ENCODE measurements at places on chromosomes 5 and 9.

DNA sequence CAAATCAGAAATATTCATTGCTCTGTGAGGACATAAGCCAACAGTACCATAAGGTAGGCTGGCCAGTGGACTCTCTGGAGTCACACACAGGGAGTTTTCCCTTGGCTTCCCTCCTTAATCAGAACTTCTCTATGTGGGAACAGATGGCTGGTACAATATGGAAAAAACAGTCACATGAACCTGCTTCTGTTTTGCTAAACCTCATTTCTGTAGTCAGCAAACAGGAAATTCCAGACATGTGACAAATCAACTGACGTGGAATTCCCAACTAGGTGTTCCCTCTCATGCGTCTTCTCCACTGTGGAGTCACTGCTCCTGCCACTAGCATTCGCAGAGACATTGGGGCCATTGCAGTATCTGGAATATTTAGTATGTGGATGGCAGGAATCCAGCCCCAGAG is 617.6 kb downstream of the KIF4B start:
- DNase-seq = no peak

GRCh38 chr5:9452181-9452580 is 93.7 kb downstream of the SEMA5A start:
- DNase-seq = no peak

DNA sequence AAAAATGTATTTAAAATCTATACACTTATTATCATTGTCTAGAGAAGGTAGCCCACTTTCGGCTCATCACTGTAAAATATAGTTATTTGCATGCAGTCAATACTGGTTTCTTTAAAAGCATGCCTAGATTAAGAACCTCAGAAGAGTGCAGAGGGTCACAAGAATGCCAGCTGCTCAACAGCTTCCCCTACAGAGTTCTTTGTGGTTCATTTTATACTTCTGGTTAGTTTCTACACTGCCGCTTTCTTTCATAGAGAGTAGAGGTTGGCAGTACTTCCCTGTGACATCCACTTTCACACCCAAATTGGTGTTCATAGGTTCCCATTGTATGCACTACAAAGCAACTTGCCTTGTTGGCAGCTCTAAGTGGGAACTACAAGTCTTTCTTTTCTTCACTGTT is 137.3 kb downstream of the KIAA0825 start:
- no peak for DNase-seq

DNA sequence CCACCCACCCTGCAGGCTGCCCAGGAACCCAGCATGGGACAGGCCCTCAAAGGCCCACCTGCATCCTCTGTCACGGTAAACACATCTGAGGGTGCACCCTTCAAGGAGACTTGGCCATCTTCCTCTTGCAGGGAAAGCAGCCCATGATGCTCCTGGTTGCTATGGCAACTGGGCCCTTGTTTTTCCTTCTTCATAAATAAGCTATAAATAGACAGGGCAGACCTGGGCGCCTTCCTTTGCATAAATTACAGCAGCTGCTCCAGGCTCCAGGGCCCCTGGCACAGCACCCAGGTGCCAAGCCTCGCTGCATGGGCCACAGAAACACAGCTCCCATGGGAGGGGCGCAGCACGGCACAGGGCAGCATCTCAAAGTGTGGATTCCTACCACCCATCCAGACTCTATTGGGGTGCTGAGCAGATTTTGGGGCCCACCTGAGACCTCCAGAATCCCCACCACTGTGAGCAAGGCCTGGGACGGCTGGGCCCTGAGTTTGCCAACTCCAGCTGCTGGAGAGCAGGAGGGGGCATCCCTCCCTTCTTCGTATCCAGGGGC is 5.8 kb upstream of the PSMB7 start:
- no peak for DNase-seq

- DNase-seq = no peak
Measured at GRCh38 chr9:123368023-123368422, 12.0 kb downstream of the CRB2 start.
